Hippocampal formation (tissue), 2 donors: ENCODE measurements at places on chromosomes 3 and 15.

GRCh38 chr3:51679777-51680176 lies 8.7 kb downstream of the TEX264 start:
- no peak for DNase-seq

DNA sequence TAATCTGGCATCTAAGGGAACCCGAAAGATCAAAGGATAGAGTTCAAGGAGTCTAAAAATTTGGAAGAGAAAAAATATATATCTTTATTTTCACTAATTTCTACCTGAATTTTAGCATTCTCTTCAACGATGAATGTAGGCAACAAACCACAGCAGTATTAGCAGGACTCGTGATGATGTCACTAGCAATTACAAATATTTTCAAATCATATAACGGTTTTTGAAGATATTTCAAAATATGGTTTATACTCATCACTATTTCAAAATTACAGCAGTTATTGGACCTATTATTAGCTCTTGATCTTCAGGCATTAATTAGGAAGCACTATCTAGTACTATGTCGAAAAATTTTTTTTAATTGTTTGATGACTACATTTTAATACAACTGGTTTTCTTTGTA lies 27.0 kb upstream of the ANKDD1A start:
- DNase-seq: no peak

DNA sequence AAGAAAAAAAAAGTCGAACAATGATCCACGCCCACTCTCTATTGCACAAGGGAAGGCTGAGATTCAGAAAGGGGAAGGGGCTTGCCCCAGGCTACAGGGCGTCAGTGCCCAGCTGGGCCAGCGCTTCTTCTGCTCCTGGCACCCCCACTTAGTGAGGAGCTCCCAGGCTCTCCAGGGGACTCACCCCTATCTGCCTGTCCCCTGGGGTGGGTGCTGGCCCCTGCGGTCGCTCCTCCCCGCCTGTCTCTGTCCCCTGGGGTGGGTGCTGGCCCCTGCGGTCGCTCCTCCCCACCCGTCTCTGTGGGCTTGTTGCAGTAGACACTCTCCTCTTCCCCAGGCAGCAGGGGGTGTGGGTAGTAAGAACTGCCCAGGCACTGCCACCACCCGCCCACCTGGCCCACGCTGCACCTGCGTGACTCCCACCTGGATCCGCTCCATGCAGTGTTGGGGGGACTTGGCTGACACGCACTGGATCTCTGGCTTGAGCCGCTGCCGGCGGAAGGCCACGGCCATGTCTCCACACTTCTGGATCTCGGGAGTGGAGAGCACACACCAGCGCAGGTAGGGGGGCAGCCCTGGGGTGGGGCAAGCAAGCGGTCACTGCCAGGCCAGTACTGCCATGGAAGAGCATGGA lies 14.6 kb downstream of the MELTF start:
- DNase-seq: no peak

DNA sequence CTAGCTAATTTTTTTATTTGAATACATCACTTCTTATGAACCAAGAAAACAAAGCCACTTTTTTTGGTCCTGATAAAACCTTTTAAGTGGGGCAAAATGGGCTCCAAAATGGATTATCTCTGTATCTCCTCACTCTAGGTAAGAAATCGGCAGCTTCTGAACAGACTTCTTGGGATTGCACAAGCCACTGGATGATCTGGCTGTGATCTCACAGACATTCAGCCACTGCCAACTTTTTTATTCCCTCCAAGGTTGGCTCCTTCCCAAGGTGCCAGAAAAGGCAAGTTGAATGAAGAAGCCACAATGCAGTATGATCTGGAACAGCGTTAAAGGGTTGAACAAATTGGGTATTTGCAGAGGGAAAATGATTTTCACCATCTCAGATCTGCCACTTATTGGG lies 73.2 kb downstream of the PRICKLE2 start:
- DNase-seq: no peak

DNA sequence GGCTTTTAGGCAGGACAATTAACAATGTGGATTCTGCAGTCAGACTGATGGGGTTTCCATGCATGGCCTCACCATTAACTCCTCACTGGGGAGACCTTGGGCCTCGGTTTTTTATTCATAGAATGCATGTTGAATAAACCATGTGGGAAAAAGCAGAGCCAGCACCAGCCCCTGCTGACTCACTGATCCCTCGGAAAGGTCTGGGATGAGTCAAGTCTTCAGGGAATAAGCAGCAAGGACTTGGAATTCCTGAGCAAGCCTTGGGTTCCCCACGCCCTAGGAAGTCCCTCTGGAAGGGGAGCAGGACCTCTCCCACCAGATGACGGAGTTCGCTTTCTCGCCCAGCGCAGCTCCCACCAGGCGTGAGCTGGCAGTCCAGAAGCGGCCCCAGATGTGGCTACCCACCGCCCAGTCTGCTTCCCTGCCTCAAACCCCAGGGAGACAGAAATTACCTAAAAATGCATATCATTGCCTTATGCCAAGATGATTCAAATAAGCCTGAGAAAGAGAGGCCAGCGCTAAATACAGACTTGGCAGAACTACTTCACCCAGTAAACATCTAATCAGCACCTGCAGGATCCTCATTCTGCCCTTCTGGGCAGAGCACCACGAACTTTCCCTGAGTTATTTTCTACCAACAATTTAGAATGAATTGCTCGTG lies 45.4 kb downstream of the BTD start:
- DNase-seq: no peak

- no peak for DNase-seq
These were observed 15.4 kb upstream of the PIK3CB start for GRCh38 chr3:138850151-138850550.
